HS-5 (cell line): ENCODE measurements at places on chromosomes 3 and 15.

GRCh38 chr3:140834266-140835037, 107.2 kb upstream of the SLC25A36 start:
- DNase-seq = peak; percentile 29

- no peak for DNase-seq
Measured at GRCh38 chr3:197303452-197303851, 5.0 kb upstream of the DLG1 start.

- no peak for DNase-seq
Measured at GRCh38 chr15:58584789-58585461, 153.1 kb downstream of the LIPC start.

- no peak for DNase-seq
Measured at GRCh38 chr15:96924570-96924969, 594.1 kb downstream of the NR2F2 start.

GRCh38 chr15:53549697-53550305, 209.7 kb downstream of the WDR72 start:
- DNase-seq = no peak

GRCh38 chr15:97994236-97994635, 33.7 kb downstream of the ARRDC4 start:
- DNase-seq = no peak

GRCh38 chr3:106347350-106347749, 478.5 kb upstream of the CBLB start:
- no peak for DNase-seq

DNA sequence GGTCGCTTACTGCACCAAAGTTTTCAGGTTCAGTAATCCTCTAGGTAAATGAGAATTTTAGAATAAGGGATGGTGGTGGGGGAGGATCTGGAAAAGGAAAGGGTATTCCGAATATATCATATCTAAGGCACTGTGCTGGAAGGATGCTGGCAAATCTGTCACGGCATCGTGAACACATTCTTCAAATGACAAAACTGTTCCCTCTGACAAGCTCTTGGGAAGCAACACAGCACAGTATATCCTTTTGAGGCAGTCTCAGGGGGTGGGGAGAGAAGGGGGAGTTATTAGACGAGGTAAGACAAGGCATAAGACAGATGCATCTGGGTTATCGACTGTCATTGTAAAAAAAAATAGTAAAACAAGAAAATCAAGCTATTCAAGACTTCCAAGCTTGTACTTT, 289.6 kb upstream of the LRRN1 start:
- no peak for DNase-seq

DNA sequence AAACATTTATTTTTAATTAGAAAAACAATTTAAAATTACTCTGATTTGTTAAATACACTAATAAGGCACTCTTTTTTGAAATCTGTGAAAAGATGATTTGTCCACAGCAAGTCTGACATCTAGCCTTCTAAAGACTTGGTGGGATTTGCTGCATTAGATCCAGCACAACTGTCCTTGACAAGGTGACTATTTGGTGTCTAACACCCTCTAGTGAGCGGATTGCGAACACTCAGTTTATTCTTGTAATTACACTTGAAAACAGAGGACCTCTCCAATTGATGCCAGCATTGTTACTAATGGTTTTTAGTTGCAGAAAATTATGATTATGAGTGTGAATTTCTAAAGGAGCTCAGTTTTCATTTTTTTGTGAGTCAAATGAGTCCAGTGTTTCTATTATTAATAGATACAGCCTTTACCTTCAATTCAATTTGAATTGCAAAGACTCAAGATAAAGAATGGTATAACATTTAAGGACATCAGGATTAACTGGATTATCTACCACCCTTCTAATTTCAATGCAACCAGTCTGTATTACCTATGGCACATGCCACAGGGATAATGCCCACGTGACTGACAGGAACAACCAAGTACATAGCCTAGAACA, 29.7 kb upstream of the STRIT1 start:
- peak; percentile 49 for DNase-seq

DNA sequence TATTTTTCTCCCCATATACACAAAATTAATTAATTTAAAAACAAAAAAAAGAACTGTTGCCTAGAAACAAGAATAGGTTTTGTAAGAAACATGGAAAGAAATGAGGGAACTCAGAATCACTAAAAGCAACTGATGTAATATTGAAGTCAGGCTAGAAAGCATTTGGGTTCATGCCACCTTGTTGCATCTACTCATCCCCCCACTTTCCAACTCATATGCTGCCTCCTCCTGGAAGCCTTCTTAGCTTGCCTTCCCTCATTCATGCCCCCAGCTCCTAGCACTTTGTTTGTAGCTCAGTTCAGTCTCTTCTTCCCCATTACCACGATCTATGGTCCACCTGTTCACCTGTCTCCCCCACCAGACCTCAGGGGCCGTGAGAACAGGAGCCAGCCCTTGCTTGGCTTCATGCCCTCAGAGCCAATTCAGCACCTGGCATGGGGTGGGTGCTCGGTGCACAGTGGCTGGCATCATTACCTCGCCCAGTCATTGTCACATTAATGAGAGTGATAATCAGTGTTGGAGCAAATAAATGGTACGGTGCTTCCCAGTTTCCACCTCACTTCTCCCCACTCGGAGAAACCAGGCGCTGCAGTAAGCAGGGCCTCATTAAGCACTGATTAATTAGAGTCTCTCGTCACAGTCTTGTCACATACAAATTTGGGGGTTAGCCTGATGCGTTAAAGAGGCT, 62.4 kb upstream of the SLC6A1 start:
- DNase-seq = no peak

DNA sequence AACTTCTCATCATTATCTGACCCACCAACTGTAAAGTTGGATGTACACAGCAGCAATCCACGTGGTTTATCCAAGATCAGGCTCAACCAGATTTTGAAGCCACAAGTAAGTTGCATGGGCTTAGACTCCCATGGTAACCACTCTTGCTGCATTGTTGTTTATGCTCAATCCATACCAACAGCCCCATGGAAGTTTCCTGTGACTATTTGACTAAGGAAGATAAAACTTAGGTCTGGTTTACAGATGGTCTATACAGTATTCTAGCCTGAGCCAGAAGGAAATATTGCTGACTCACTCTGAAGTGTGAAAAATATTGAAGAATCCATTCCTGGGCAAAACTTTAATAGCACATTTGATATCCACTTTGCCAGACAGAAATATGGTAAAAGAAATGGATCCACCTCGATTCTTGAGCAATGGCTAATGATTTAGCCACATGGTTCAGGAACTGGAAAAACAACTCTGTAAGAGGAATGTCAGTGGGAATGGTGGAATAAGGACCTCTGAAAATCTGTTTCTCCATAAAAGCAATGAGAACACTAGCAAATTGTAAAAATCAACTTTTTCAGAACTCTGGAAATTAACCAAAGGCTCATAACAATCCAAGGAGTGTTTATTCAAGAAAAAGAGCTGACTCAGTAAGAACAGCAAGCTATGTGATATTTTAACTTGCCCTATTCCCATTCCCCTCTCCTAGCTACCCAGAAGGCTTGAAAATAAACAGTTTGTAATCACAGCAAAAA, 162.9 kb upstream of the STT3B start:
- no peak for DNase-seq

DNA sequence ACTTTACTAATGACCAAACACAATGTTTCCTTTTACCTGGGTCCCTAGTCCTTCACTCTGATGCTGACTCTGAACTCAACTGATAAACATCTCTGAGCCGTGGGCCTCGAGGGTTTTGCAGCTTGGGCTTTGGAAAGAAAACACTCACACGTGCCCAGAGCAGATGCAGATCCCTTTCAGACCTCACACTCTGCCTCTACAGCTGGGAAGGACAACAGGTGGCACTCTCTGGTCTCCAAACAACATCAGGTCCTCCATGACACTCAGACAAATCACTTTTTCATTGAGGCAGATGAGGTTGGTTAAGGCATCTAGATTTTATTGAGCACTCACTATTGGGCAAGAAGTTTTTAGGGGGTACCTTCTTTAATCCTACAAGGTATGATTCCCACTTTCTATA, 64.7 kb upstream of the NTRK3 start:
- no peak for DNase-seq

DNA sequence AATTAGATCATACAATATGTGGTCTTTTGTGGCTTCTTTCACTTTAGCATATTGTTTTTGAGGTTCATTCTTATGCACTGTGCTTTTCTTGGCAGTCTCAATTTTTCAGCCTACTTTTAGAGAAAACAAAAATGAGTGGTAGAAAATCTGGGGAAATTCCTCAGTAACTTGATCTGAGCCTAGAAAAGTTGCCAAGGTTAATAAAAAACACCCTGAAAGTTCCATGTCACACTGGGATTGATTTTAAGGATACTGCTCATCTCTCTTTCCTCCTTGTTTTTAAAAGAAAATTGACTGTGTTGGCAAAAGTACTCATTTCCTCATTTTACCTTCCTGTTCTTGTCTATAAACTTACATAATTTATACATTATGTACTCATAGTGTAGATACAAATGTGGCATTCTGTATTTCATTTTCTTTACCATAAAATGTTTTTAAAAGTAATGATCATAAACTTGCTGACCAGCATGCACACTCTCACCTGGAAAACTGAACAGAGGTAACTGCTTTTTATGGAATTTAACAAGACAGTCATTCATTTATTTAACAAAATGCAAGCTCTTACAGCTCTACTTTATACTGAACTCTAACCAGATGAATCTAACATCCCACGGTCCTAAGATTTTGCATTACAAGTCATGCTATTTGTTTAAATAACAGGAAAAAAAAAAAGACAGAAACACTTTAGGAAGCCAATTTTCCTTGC, 28.6 kb upstream of the SH3BP5 start:
- no peak for DNase-seq

GRCh38 chr3:195570912-195571311, 12.8 kb downstream of the APOD start:
- no peak for DNase-seq

DNA sequence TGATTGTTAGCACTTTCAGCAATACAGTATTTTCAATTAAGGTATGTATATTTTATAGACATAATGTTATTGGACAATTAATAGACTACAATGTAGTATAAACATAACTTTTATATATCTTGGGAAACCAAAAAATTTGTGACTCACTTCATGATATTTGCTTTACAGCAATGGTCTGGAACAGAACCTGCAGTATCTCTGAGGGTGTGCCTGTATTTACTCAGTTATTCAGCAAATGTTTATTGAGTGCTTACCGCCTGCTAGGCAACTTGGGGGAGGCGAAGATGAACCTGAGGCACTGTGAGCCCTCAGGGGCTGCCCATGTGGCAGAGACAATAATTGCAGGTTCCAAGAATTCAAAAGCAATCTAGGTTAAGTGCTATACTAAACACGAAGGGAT, 144.8 kb downstream of the GABRB3 start:
- DNase-seq = no peak

DNA sequence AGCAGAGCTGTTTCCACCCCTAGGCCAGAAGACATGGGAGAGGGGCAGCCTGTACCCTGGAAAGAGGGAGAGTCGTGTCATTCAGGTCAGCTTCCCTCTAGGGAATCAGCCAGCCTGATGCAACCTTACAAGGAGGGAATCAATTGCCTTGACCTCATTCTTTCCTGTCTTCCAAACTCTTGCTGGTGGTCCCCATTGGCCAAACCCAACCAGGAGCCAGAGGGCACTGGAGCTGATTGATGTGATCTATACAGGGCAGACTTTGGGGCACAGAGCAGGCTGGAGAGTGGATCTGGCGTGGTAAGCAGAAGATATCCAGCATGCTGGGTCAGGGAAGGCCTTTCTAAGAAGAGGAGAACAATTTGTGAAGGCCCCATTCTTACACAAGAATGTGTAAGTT, 19.1 kb upstream of the MAGEF1 start:
- no peak for DNase-seq

- DNase-seq = no peak
Measured at GRCh38 chr15:80815106-80815505, 35.9 kb downstream of the CEMIP start.

GRCh38 chr15:42065033-42065432, 29.3 kb downstream of the PLA2G4D start:
- DNase-seq = no peak

GRCh38 chr3:125367403-125368230, 7.5 kb downstream of the ZNF148 start:
- DNase-seq = no peak

DNA sequence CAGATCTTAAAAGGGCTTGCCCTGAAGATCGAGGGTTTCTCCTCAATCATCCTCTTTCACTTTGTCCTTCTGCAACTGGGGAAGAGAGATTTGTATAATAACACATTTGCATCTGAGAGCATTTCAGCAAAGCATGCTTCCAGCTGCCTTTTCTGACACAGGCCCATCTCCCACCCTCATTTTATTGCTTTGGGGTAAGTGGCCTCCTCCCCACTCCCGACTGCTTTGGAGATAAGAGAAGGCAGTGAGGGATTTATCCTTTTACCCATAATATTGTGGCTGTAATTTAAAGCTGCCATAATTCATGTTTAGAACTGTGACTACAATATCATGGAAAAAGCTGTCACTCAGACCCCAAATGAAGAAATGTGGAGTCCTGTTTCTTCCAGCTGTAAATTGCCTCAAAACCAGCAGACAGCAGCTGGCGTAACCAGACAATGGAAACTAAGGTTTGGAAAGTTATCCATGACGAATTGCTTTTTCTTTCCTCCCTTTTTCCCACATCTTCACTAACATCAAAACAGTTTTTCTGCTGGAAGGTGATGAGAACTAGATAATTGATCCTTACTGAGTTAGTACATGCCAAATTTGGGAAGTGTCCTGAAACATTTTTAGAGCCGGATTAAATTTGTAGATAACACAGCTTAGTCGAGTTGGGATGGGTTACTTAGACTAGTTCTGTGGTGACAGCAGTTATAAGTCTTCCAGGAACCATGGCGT, 104.2 kb upstream of the PFN2 start:
- no peak for DNase-seq

GRCh38 chr3:149479621-149480325, 5.3 kb downstream of the TM4SF4 start:
- DNase-seq = no peak

DNA sequence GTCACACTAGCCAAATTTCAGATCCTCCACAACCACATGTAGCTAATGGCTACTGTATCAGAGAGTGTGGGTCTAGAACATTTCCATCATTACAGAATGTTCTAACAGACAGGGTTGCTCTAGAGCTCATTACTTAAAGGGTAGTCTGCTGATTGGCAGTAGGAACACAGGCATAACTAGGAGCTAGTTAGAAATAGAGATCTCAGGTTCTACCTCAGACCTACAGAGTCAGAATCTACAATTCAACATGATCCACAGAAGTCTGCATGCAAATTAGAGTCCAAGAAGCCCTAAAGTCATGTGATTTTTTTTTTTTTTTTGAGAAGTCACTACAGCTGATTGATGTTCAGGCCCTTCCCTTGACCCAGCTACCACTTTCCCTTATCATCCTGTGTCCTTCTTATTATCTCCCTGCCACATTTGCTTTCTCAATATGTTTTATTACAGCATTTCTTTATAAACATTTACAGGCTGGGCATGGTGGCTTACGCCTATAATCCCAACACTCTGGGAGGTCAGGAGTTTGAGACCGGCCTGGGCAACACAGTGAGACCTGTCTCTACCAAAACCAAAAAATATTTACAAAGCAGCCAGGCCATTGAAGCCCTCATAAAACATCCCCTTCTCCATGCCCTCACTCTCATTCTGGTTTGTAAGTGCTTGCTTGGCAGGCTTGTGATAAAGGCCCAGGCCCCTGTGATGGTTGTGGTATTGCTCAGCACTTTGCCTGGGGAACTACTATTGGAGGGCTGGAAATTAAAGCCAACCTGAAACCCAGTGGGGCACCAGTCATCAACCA, 3.8 kb upstream of the ABHD5 start:
- DNase-seq = no peak

- no peak for DNase-seq
Measured at GRCh38 chr3:49568965-49569364, 14.7 kb downstream of the BSN start.
